ENCODE measurements at places on chromosomes 12 and 14.

- peak; percentile 55 for DNase-seq
Measured at GRCh38 chr12:124744659-124745464, 118.8 kb downstream of the SCARB1 start.

GRCh38 chr12:124172636-124173035 lies 122.3 kb upstream of the RFLNA start:
- DNase-seq = peak; percentile 34

DNA sequence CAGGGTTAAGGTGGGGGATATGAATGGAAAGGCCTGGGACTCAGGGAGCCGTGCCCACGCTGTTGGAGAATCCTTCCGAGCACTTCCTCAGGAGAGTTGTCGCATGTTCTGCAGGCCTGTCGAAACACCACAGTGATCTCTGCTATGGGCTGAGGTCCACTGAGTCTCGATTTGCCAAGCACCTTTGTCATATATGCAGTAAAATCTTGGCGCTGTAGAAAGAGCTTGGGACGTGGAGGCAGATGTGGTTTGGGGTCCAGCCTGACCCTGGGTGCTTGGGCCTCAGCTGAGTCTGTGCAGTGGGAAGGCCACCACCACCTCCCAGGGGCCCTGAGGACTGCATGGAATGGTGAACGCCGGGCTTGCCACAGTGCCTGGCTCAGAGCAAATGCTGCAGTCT lies 32.9 kb downstream of the C14orf132 start:
- no peak for DNase-seq

- DNase-seq = no peak
Measured at GRCh38 chr12:45768194-45768593, 38.7 kb downstream of the ARID2 start.

DNA sequence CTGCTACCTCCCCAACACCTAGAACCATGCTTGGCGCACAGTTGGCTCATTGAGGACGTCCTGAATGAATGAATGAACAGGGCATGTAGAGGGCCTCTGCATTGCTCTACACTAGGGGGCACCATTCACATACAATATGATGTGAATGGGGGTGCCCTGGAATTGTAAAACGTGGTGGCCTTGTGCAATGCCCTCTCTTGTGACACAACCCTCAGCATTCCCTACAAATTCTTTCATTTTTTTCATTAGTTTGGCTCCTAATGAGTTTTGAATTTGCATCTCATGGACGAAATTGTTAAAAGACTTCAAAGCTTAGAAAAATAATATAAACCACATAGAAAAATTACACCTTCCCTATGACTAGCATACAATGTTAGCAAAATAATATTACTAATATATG lies 2.3 kb upstream of the DIO2 start:
- peak; percentile 60 for DNase-seq

- no peak for DNase-seq
Measured at GRCh38 chr14:68486033-68486732, 306.7 kb downstream of the ZFP36L1 start.

DNA sequence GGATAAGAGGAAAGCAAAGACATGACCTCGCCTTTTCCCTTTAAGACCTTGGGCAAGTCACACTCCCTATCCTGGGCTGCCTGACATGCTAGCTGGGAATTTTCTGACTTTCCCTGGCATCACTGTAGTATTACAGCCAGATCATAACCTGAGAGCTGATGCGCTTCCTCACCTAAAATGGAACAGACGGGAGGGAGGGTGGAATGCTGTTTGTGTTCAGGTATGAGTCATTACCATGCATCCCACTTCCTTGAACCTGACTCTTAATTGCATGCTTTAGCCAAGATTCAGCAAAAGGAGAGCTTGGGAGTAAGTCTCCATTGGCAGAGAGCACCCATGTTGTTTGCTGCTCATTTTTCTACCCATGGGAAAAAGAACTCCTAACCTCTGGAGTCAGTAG lies 156.5 kb downstream of the KCNK10 start:
- no peak for DNase-seq
